Activated naive CD4-positive, alpha-beta T cell treated with anti-CD3 and anti-CD28 coated beads for 36 hours (primary cell): ENCODE measurements at places on chromosomes 4 and X. TPM values are rescaled to one million over a fixed set of nuclear protein-coding genes. Genes with fewer than 3 reads are reported as not detected.

- DNase-seq: no peak
These were observed 138.9 kb downstream of the DCLK2 start for GRCh38 chr4:150217192-150217591.

DNA sequence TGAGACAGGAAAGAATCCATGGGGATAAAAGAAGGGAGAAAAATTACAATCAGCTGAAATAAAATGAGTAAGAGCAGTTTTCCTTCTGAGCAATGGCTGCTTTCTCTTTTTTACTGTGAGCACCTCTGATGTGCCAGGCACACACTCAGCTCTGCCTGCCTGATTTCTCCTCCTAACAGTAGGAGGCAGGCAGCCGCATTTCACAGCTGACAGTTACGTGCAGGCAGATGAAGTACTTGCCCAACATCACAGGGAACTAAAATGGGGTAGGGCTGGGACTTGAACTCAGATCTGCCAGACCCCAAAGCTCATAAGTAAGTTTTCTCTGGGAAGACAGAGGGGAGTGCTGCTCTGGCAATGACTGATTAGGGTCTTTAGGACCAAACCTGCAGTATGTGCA is 54.6 kb downstream of the C4orf50 start:
- no peak for DNase-seq

GRCh38 chrX:13131396-13132137 is 87.1 kb upstream of the FAM9C start:
- no peak for DNase-seq

DNA sequence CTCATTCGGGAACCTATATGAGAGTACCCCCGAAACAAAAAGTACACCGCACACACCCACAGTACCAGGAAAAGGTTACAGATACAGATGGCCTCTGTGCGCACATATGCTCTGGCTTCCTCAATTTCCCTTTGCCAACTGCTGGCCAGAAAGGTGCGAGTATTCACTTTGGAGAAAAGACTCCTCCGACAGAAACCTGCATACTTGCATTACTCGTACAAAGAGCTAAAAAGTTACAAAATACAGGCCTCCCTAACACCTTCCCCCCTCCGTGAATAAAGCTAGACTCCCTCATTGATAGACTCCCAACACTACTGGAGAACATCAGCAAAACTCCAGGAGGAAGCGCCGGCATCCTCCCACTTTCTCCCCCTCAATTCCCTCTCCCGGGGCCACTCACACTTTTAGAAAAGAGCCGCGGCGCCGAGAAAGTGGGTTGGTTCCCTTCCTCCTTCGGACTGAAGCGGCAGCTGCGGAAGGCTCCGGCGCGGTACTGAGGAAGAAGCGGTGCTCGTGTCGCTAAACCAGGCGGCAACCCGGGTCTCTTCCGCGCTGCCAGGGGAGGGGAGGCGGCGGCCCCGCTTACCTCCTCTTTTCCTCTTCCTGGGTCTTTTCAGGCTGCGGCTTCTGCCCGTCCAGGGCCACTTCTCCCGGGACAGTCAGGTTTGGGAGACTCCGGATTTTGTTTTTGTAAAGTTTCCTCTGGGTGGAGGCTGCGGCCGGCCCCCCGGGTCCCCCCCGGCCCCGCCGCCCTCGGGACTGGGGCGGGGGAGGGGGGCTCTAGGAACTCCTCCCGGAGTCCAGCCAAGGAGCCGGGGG is 1.1 kb downstream of the FBXW7 start:
- peak; percentile 66 for DNase-seq

DNA sequence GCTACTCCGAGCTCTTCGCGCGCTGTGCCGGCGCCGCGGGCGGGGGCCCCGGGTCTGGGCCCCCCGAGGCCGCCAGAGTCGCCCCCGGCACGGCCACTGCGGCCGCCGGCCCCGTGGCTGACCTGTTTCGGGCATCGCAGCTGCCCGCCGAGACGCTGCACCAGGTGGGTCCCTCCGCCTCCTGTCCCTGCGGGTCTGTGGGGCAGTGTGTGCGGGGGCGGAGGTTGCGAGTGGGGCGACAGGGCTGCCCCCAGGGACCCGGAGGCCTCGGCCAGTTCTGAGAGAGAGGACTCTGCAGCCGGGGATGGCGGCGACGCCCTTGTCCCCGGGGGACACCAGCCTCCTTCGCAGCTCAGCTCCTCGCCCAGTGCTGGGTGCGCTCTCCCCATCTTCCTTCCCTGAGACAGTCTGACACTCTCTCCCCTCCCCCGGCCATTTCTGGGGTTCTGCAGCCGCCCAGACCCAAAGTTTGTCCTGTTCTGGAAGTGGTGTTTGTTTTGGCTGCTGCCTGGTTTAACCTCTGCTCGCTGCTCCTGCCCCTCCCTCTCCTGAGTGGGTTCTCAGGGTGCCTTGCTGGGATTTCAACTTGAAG is 609 bp downstream of the REPS2 start:
- DNase-seq: no peak

- no peak for DNase-seq
These were observed 92.3 kb upstream of the SLC7A11 start for GRCh38 chr4:138334346-138335016.

DNA sequence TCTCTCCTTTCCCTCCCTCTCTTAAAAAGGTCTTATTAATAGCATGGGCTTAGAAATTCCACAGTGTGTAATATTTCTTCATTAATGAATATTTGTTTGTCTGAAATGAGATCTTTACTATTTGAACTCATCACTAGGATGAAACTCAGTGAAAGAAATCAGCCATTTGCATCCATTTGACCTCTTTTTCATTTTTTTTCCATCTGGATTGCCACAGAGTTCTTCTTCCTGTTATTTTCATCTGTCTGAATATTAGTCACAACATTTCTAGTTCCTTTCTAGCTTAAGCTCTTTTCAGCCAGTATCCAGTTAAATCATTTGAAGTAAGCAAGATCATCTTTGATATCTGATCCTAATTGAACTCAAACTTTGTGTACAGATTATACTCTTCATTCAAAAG is 69.2 kb upstream of the PLS3 start:
- DNase-seq: no peak

- no peak for DNase-seq
These were observed 401.0 kb downstream of the FSTL5 start for GRCh38 chr4:161762796-161763195.

DNA sequence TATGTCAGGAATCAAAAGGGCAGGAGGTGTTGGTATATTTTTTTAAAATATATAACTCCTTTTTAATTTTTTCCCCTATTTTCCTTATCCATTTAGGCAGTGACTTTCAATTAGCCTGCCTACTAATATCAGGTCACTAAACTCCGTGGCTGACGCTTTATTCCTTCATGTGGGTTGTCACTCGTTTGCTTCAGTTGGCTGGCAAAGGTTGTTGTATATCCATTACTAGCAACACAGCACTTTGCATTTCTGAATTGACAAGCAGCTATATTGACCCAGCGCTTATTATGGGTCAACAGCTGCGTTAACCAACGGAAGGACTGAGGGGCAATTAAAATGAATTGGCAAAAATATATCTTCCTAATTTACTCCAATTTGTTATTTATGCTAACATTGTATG is 87.7 kb downstream of the ARX start:
- DNase-seq: no peak

DNA sequence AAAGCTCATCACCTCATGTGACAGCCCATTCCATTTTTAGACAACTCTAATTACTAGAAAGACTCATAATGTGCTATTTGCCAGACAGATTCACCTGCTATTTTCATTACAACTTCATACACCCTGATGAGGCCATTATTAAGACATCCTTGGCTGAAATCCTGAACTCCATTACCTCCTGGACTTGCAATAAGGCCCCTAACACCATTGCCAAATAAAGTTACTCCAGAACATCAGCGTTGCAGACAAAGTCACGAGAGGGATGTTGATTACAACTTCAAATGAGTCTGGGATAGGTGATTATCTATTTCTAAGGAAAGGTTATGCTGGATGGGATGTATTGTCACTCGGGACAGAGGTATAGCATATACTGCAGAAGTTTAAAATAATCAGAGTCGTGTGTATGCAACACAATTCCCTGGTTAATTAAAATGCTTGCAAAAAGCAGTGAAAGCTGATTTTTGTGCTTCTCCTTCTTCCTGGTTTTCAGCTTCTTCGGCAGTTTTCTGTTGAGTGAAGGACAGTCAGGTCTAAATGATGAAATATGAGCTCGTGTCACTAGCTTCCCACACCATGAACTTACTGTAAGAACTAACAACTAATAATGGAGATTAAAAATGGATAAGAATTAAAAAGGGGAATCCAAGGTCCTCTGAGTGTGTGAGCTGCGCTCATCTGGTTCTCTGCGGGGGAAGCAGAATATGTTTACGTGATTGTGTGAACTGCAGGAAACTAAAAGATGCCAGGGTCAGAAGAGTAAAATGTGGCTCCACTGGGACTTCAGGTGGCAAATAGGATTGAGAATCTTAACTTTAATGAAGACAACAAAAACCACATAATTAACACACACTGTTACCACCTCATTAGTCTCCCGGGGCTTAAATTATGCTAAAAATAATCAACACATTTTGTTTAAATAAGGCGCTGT is 17.6 kb upstream of the SOD3 start:
- DNase-seq: no peak

GRCh38 chr4:145795521-145795920 is 115.6 kb downstream of the C4orf51 start:
- DNase-seq: no peak

Gene FGF13
- not detected for total RNA-seq

Gene BEX5
- 7.2 TPM for total RNA-seq

Gene LUZP4
- not detected for total RNA-seq
